Kidney (tissue), 22 donors: ENCODE measurements at places on chromosomes 5 and 9. TPM values are rescaled to one million over a fixed set of nuclear protein-coding genes. Genes with fewer than 3 reads are reported as not detected.

NOXA1 gene
- polyA plus RNA-seq = 19.1 TPM

COL5A1 gene
- polyA plus RNA-seq = 2.4 TPM

GRCh38 chr5:138595180-138595795 is 20.1 kb upstream of the HSPA9 start:
- DNase-seq = no peak

DNA sequence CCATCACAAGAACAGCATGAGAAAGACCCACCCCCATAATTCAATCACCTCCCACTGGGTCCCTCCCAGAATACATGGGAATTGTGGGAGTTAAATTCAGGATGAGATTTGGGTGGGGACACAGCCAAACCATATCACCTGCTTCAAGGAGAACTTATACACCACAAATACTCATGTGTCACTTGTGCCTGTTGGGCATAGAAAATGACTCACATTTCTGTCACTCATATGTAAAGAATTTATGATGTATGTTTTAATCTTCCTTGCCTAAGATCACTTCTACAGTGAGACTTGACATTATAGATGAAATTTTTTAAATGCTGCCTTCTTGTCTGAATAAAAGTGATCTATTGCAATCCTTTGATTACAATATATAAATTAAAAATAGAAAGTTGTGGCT is 23.0 kb upstream of the PRDM6 start:
- DNase-seq = no peak

DNA sequence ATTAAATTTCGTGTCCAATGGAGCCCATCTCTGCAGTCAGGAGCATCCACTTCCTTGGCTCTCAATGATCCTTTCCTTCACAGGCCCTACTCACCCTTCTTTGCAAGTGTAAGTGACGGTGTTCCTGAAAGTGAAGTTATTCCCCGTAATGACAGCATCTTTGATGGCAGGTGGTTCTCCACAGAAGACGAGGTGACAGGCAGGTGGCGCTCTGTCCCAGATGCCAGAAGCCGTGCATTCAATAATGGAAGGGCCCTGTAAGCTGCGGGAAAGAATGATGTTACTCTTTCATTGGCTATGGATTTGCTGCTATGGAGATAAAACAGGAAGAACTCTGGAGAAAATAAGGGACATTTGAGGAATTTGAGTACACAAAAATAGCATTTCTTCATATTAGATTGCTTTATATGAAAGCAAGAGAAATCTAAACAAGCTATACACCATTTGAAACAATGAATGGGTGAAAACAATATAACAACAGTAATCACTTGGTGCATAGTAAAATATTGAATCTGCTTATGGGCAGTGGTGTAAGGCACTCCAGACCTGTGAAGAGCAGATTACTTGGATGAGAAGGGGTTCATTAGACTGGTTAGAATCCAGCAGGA is 89.9 kb upstream of the TXNDC8 start:
- peak; percentile 61 for DNase-seq

DNA sequence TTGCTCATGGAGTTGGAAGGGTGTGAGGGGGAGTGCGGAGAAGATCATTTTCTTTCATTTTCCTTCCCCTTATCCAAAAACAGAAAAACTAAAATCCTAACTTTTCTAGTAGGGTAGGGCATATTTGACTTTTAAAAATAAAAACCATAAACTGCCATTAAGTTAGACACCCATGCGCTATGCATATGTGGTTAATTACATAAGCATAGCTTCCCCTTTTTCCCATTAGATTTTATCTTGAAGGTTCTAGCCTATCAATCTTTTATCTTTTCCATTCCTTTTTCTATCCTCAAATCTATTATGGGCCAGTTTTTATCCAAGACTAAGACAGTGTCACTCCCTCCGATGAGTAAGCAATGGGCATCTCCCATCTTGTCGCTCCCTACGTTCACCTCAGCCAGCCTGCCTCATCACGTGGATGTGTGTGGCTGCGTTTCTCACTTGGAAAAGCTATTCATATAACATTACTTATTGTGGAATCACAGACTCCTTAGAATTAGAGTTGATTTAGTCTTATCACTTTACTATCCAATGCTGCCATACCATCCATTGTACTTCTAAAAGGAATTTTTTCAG is 49.2 kb downstream of the PCSK5 start:
- DNase-seq = no peak

GRCh38 chr5:101720033-101720432 is 576.1 kb downstream of the SLCO4C1 start:
- DNase-seq = no peak

DNA sequence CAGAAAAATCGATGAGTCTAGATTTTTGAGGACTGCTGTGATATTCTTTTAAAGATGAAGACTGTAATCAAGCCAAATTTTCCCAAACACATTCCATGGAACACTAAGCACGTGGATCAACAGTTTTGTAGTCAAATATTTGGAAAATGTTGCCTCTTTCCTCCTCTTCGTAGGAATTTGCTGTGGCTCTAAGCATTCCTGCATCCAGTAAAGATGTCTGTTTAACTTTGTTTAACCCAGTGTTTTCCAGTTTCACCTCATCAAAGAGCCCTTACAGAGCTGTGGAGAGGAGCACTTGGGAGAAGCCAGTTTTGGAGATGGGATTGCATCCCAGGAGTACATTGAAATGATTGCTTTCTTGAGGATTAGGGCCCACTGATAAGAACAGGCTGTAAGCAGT is 58.9 kb downstream of the INSYN2B start:
- no peak for DNase-seq

DNA sequence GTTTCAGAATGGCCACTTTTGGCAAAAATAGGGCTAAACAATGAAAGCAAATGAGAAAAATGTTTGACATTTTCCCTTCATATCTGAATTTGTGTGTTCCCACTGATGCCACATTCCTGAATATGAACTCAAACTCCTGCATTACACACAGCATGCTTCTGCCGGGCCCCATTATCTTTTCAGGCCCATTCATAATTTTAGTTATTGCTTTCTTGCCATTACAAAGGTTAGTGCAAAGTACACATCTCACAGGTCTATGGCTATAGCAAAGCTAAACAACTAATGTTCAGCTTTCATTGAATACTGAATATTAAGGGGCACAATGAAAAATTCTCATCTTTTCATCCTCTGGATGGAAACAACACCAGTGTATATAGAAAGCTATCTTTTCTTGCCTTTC is 568.9 kb upstream of the ZNF608 start:
- DNase-seq = no peak

PNPLA7 gene
- 2.1 TPM for polyA plus RNA-seq

ZNF483 gene
- 0.43 TPM for polyA plus RNA-seq

MEGF10 gene
- polyA plus RNA-seq = 0.09 TPM

GRCh38 chr5:143129910-143130612 is 273.4 kb downstream of the NR3C1 start:
- peak; percentile 43 for DNase-seq

UGT3A2 gene
- 4.4 TPM for polyA plus RNA-seq

- DNase-seq = no peak
Measured at GRCh38 chr5:102154291-102154690, 141.8 kb downstream of the SLCO4C1 start.

DNA sequence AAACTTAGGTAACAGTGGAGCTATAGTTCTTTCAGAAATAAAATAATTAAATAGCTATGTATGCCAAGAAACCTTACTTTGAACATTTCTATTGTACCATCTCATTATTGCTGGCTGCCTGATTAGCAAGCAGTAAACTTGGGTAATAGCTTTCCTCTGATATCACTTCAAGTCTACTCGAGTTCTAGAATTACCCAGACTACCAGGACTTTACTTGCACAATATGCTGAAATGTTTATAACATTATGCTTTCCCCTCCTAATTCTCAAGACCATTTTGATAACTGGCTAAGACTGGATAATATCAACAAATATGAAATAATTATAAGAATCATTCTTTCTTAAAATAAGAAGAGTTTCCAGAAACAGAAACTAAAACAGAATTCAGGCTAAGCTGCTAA is 512.6 kb downstream of the RAB3C start:
- DNase-seq = no peak

GRCh38 chr9:23665635-23666034 is 160.4 kb downstream of the ELAVL2 start:
- no peak for DNase-seq

GRCh38 chr9:135583688-135584011 is 22.1 kb downstream of the PAEP start:
- no peak for DNase-seq

- no peak for DNase-seq
Measured at GRCh38 chr9:89008055-89008743, 16.9 kb downstream of the S1PR3 start.

LECT2 gene
- polyA plus RNA-seq = not detected

NUTM2F gene
- polyA plus RNA-seq = not detected

IL7R gene
- 0.34 TPM for polyA plus RNA-seq

DNA sequence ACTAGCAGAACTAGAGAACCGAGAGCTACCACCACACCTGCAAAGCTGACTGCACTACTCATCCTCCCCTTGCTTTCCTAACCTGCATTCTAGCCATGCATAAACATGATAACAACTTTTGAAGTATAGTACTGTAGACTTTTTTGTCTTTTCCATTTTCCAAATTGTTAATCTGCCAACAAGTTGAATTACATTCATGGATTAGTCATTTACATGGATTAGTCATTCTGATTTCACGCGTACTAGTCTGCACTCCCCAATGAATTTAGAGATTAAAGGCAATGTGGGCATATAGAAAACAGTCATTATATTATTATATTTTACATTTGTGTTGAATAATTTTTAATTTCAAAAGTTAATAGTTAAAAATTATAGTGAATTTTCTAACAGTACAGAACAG is 81.4 kb downstream of the EDIL3 start:
- no peak for DNase-seq

- DNase-seq = no peak
Measured at GRCh38 chr5:140480310-140481014, 67.0 kb upstream of the EIF4EBP3 start.

ARL14EPL gene
- polyA plus RNA-seq = not detected

GRCh38 chr5:123882965-123883345 is 371.0 kb downstream of the CSNK1G3 start:
- peak; percentile 50 for DNase-seq

DNA sequence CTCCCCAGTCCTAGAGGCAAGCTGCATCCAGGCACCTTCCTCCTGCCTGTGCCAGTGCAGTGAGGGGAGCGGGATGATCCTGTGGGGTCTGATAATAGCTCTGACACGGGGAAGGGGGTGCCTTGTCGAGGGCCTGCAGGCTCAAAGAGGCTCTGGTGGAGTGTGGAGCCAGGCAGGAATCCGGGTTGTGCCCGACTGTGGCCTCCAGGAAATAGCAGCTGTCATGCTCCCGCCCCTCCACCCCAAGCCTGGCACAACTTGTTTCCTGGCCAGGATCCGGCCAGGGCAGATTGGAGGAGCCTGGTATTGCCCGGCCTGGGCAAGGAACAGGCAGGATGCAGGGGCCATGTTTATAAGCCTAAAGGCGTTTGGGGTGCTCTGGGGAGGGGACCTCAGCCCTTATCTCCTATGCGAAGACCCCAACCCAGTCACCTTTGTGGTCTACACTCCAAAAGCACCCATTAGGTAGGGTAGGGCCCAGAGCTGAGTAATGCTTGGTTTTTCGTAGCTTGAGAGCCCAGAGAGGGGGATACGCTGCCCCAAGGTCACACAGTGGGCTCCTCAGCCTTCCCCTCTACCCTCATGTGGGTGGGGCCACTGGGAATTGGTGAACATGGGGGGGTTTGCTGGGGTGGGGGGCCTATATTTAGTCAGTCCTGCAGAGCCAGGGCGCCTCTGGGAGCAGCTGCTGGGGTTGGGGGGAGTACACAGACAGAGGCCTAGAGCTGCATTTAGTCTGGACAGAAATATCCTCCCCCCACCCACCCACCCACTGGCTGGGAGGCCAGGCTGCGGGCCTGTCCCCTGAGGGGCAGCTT is 12.2 kb downstream of the CXXC5 start:
- DNase-seq = no peak

- no peak for DNase-seq
Measured at GRCh38 chr9:81599837-81600236, 89.5 kb downstream of the TLE1 start.

PFN3 gene
- not detected for polyA plus RNA-seq

DNA sequence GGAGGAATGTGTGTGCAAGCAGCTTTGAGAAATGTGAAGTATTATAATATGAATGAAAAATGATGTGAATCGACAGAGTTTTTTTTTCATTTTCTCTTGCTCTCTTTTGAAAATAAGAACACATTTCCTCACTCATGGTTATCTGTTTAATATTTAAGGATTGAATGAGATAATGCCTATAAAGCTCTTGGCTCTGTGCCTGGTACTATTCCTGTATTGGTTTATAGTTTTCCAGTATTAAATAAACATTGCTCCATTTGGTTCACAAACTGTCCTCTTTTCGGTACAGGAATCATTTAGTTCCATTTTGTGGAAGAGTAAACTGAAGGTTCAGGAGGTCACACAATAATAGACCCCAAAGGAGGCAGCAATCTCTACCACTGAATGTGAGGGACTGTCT is 1185.5 kb upstream of the WWC1 start:
- no peak for DNase-seq

DNA sequence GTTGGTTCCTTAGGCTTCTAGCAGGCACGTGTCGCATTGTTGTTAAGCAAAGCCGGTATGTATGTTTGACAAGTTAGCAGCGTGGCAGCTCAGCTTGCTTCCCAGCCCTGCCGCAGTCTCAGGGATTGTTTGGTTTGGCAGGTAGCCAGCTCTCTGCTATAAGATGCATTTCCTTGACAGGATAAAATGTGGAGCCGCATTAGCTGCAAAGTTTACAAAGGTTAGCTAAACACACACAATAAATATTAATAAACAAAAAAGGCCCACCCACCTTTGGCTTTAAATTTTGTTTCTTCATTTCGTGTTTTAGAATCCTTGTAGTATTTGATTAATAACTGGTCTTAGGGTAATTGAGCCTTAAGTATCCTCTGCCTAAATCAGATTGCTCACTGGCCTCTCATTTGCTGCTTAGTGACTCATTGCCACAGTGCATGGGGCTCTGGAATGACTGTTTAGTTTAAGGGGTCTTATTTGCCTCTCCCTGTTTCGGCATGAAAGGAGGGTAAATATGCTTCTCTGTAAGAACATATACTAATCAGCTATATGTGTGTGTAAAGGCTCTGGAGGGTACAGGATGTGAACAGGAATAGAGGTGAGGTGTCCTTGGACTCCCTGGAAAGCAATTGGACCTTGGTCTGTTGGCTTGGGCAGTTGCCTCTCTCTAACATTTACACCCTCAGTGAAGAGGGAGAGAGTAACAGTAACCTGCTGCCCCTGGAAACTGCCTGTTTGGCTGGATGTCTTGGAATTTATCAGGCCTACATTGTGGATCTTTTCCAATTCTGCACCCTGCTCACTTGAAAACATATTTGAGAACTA is 122.0 kb downstream of the GDNF start:
- peak; percentile 89 for DNase-seq

DNA sequence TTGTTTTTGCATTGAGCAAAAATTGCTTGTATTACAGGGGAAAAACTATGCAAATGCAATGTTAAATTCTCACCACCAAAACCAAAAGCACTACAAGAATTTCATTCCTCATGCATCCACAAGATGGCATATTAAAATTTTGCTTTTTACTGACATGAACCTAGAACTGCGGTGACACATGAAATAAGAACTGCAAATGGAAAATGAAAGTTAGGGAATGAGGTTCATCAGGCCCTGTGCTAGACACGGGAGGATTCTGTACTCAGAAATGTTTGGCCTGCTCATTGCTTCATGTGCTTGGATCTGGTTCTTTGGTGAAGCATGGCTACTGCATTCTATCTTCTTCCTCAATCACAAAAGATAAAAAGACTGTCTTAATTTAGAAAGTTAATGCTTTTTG is 9.1 kb upstream of the RFK start:
- no peak for DNase-seq
